ENCODE measurements at places on chromosomes 3 and 15. TPM values are rescaled to one million over a fixed set of nuclear protein-coding genes. Genes with fewer than 3 reads are reported as not detected.

- H3K36me3 ChIP-seq: no peaks in the 10 kb centered on the region
- H3K4me3 ChIP-seq: no peak overlapping the region
- no peak for DNase-seq
- no peaks in the 10 kb centered on the region for H3K4me1 ChIP-seq
- H3K27me3 ChIP-seq: no peaks in the 10 kb centered on the region
- no peak overlapping the region for H3K27ac ChIP-seq
Observed at GRCh38 chr3:62678841-62679240, 196.4 kb downstream of the CADPS start.

DNA sequence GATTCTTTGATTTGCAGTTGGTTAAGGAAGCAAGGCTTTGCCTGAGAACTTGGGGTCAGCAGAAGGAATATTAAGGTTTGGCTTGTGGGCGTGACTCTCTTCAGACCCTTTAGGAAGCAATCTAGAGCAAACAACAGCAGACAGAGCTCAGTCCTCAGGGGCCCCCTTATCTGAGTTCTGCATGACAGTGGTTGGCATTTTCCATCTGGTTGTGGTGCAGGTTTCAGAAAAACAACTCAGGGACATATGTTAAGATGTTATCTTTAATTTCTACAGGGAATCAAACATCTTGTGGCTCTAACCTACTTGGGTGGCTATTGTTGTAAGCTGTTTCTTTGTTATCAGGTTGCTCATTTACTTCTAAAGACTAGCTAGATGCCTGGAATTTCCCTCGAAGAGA lies 141.4 kb downstream of the VPS8 start:
- no peak overlapping the region for H3K4me3 ChIP-seq
- no peaks in the 10 kb centered on the region for H3K27me3 ChIP-seq
- no peak for DNase-seq
- H3K36me3 ChIP-seq: peaks cover 44% of the 10 kb centered on the region
- no peak overlapping the region for H3K27ac ChIP-seq

The STRC gene
- not detected for polyA plus RNA-seq

- peaks cover 13% of the 10 kb centered on the region for H3K36me3 ChIP-seq
- no peaks in the 10 kb centered on the region for H3K27me3 ChIP-seq
- no peak for DNase-seq
- H3K4me3 ChIP-seq: no peak overlapping the region
- H3K27ac ChIP-seq: no peak overlapping the region
- H3K4me1 ChIP-seq: peaks cover 20% of the 10 kb centered on the region
Observed at GRCh38 chr3:32703491-32703972, 18.5 kb downstream of the CNOT10 start.

DNA sequence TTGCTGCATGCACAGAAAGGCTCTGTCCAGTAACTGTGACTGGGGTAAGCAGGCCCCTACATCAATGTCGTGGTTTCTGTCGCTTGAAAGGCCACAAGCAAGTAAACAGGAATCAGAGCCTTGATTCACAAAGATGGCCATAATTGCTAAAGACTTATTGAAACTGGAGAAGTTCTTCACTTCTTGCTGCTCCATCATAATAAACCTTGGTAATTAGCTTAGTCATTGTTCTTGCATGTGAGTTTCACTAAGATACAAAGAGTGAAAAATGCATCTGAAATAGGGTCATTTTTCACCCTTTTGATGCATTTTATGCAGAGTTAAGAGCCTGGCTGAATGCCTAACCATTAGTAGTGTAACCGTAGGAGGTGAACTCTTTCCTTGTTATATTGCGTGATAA lies 3.2 kb downstream of the SEMA6D start:
- H3K27ac ChIP-seq: no peak overlapping the region
- peaks cover 18% of the 10 kb centered on the region for H3K4me1 ChIP-seq
- peaks cover 61% of the 10 kb centered on the region for H3K27me3 ChIP-seq
- no peak for DNase-seq

The PAK6 gene
- not detected for polyA plus RNA-seq

DNA sequence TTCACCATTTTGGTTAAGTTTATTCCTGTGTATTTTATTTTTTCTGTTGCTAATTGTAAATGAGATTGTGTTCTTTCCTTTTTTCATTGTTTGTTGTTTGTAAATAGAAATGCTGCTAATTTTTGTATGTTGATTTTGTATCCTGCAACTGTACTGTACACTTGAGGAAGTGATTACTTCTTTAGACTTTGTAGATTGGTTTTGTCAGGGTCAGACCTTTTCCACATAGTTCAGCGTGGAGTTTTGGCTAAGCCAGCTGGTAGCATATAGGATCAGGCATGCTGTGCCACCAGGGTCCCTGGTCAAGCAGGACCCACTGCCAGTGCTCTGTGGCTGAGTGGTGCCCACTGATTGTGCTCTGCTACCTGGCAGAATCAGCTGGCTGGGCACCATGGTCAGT lies 80.1 kb downstream of the CD200 start:
- no peak overlapping the region for H3K4me3 ChIP-seq
- DNase-seq: no peak
- peaks cover 5% of the 10 kb centered on the region for H3K4me1 ChIP-seq
- H3K27me3 ChIP-seq: no peaks in the 10 kb centered on the region
- no peaks in the 10 kb centered on the region for H3K36me3 ChIP-seq

- H3K4me1 ChIP-seq: no peaks in the 10 kb centered on the region
- no peak for DNase-seq
- H3K4me3 ChIP-seq: no peak overlapping the region
- no peaks in the 10 kb centered on the region for H3K27me3 ChIP-seq
- no peak overlapping the region for H3K27ac ChIP-seq
Observed at GRCh38 chr3:7423995-7424394, 563.1 kb downstream of the GRM7 start.

The PLA2G4F gene
- polyA plus RNA-seq: not detected

DNA sequence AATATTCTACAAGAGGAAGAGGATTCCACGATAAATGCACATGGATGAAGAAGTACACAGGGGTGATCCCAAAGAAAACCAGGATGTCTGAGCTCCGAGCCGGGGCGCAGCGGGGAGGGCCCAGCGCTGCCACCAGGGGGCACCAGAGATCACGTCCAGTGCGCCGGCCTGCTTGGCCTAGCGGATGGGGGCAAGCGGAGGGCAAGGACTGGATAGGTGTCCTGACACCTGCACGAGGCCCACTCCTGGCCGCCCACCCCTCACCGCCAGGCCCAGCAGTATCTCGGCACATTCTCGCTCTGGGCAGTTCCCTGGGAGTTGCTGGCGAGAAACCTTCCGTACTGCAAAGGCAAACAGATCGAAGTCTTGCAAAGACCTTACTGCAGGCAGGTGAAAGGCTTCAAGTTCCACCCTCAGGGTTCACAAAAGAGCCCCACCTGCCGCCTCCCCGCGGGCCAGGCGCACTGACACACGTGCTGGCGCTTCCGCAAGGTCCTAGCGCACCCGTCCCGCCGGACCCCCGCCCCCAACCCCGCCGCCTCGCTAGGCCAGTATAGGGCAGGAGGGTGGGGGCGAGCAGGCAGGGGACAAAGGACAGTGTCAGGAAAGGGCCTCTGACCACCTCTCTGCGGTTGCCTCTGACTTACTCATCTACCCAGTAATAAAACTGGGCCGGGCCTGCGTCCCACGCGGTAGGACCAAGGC lies 3.3 kb downstream of the ANKRD63 start:
- H3K27ac ChIP-seq: no peak overlapping the region
- peak; percentile 49 for DNase-seq
- peaks cover 82% of the 10 kb centered on the region for H3K4me1 ChIP-seq
- H3K4me3 ChIP-seq: no peak overlapping the region

GRCh38 chr3:18900994-18901393 lies 247.3 kb upstream of the KCNH8 start:
- H3K4me3 ChIP-seq: no peak overlapping the region
- H3K27ac ChIP-seq: no peak overlapping the region
- H3K4me1 ChIP-seq: no peaks in the 10 kb centered on the region

DNA sequence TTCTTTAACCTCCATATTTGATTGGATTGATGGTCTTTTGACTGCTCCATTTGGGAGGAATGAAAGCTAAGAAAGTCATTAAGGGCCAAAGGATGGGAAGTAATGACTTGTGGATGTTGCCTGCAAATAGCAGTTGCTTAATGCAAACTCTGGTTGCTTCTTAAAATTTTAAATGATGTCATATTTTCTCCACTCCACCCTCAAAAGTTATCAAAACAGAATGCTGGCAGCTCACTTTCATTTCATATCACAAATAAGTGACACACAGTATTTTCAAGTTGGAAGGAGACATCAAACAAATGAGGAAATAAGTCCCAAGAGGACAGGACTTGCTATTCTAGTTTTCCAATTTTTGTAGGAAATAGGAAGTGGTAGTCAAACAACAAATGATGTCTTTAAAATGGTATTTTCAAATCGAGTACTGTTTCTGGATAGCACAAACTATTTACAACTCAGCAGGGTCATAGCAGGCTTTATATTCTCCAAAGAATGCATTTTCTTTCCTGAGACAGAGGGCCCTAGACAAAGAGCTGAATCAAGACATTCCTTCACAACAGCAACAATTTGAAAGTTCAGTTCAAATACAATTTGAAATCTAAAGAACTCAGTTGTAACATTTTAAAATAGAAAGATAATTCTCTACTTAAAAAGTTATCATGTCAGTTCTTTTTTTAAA lies 165.1 kb upstream of the UBE2E1 start:
- H3K36me3 ChIP-seq: no peaks in the 10 kb centered on the region
- H3K27ac ChIP-seq: no peak overlapping the region
- no peaks in the 10 kb centered on the region for H3K4me1 ChIP-seq
- H3K27me3 ChIP-seq: no peaks in the 10 kb centered on the region
- H3K4me3 ChIP-seq: no peak overlapping the region

The FAM81A gene
- not detected for polyA plus RNA-seq

The TRPM7 gene
- 5.5 TPM for polyA plus RNA-seq

- no peaks in the 10 kb centered on the region for H3K27me3 ChIP-seq
- peak overlapping the region; percentile 11 for H3K4me3 ChIP-seq
- H3K36me3 ChIP-seq: no peaks in the 10 kb centered on the region
- H3K27ac ChIP-seq: peak overlapping the region; percentile 87
Observed at GRCh38 chr3:130850044-130850797, 43.7 kb upstream of the ATP2C1 start.

The FOXB1 gene
- not detected for polyA plus RNA-seq

- H3K36me3 ChIP-seq: peaks cover 73% of the 10 kb centered on the region
- DNase-seq: no peak
- H3K4me3 ChIP-seq: no peak overlapping the region
- no peaks in the 10 kb centered on the region for H3K27me3 ChIP-seq
Observed at GRCh38 chr3:10286596-10287295, 6.0 kb downstream of the GHRL start.

GRCh38 chr3:123346021-123346420 lies 102.9 kb downstream of the ADCY5 start:
- no peaks in the 10 kb centered on the region for H3K36me3 ChIP-seq
- no peak for DNase-seq
- H3K27ac ChIP-seq: no peak overlapping the region
- H3K27me3 ChIP-seq: no peaks in the 10 kb centered on the region
- H3K4me3 ChIP-seq: no peak overlapping the region
- H3K4me1 ChIP-seq: no peaks in the 10 kb centered on the region

DNA sequence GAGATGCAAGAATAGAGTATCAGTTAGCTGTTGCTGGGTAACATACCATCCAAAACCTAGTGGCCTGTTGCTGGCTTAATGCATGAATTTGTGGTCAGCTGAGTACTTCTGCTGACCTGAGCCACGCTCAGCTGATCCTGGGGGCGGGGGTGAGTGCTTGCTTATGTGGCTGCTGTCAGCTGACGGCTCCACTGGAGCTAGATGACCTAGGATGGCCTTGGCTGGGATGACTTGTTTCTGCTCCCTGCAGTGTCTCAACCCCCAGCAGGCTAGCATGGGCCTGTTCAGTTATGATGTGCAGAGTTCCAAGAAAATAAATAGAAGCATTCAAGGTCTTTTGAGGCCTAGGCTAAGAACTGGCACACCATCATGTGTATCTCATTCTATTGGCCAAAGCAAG lies 63.9 kb downstream of the FBLN2 start:
- no peak for DNase-seq
- no peaks in the 10 kb centered on the region for H3K4me1 ChIP-seq
- H3K27ac ChIP-seq: no peak overlapping the region

DNA sequence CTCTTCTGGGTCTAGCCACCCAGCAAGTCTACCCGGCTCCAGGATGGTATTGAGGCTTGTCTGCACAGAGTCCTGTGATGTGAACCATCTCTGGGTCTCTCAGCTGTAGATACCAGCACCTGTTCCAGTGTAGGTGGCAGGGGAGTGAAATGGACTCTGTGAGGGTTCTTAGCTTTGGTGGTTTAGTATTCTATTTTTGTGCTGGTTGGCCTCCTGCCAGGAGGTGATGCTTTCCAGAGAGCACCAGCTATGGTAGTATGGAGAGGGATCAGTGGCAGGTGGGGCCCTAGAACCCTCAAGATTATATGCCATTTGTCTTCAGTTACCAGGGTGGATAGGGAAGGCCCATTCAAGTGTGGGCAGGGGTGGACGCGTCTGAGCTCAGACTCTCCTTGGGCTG lies 283.4 kb upstream of the LYSMD4 start:
- H3K4me1 ChIP-seq: no peaks in the 10 kb centered on the region
- H3K36me3 ChIP-seq: no peaks in the 10 kb centered on the region
- no peak for DNase-seq
- H3K4me3 ChIP-seq: no peak overlapping the region
- no peaks in the 10 kb centered on the region for H3K27me3 ChIP-seq

DNA sequence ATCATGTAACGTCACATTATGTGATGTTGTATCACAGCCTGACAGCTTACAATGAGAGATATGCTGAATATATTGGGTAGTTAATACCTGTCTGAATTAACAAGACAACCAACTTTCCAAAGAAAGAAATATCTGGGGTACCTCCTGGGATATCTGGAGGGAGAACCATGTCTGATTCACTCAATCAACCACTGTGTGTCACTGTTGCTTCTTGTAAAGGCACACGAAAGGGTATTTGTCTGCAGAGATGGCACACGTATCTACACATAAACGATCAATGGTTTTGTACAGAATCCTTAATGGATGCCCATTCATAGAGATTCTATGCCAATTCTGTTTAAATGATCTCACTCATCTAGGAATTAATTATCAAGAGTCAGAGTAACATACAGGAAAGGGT lies 252.1 kb upstream of the TMCO5A start:
- no peak for DNase-seq
- no peak overlapping the region for H3K4me3 ChIP-seq
- no peaks in the 10 kb centered on the region for H3K27me3 ChIP-seq
- H3K4me1 ChIP-seq: no peaks in the 10 kb centered on the region

- H3K27ac ChIP-seq: no peak overlapping the region
- no peak for DNase-seq
- no peaks in the 10 kb centered on the region for H3K36me3 ChIP-seq
Observed at GRCh38 chr3:43971486-43971885, 270.2 kb upstream of the TOPAZ1 start.

DNA sequence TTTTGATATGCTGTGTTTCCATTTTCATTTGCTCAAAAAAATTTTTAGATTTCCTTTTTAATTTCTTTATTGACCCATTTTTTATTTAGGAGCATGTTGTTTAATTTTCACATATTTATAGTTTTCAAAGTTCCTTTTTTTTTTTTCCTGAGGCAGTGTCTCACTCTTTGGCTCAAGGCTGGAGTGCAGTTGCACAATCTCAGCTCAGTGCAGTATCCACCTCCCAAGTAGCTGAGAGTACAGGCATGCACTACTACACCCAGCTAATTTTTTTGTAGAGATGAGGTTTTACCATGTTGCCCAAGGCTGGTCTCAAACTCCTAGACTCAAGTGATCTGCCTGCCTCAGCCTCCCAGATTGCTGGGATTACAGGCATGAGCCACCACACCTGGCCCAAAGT lies 36.2 kb downstream of the PFN2 start:
- H3K36me3 ChIP-seq: peaks cover 71% of the 10 kb centered on the region
- peaks cover 5% of the 10 kb centered on the region for H3K4me1 ChIP-seq
- H3K27me3 ChIP-seq: no peaks in the 10 kb centered on the region
- H3K4me3 ChIP-seq: no peak overlapping the region

The MOBP gene
- polyA plus RNA-seq: not detected

All from CD14-positive monocyte (primary cell).